ENCODE measurements at places on chromosomes 1 and 21.

GRCh38 chr1:206025283-206025820 lies 1.7 kb upstream of the CTSE start:
- DNase-seq: no peak

GRCh38 chr1:40479156-40479555 lies 2.1 kb downstream of the ZFP69 start:
- no peak for DNase-seq

GRCh38 chr1:19273106-19273843 lies 15.3 kb downstream of the AKR7A3 start:
- no peak for DNase-seq

DNA sequence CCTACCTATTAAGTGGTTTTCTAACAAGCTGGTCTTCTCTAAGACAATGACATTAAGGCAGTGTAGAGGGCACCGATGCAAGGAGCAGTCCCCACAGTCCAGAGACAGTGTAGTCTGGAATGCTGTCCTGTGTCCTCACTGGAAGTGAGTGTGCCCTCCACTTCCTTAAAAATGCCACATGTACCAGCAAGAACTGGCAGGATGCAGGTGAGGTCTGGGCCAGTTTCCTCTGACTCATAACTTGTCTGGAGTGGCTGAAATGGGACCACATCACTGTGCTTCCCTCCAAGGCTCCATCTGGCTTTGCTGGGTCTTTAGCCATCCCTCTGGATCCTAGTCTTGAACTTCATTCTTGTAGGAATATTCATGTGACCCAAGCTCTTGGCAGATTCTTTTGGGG lies 170.5 kb upstream of the KIAA0040 start:
- DNase-seq: no peak

DNA sequence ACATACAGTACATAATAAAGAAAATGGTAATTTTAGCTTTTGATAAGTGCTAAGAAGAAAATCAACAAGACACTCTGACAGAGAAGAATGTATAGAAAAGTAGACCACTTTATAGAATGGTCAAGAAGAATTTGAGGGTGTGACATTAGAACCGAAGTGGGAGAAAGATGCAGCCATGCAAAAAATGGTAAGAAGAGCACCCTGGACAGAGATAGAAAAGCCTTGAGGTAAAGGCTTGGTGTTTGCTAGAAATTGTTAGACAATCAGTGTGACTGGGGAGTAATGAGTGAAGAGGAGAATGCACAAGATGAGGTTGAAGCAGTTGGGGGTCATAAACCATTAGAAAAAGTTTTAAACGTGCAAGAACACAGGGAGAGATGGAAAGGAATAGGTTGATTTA lies 23.5 kb downstream of the MAEL start:
- DNase-seq: no peak

DNA sequence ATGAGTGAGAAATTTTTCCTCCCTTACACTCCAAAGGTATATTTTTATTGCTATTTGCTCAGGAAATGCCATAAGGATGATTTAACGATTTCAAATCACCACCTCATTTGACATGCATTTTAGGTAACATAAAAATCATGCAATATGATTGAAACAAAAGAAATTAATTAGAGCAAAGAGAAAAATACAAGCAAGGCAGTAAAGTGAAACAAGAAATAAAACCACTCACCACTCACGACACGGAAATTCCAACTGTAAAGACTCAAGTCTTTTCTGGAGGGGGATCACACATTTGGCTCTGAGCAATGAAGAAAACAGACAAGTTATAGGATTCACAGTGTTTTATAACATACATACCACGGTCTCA lies 86.8 kb upstream of the ARHGAP29 start:
- DNase-seq: peak; percentile 67

GRCh38 chr21:34022627-34023335 lies 50.6 kb upstream of the MRPS6 start:
- no peak for DNase-seq

DNA sequence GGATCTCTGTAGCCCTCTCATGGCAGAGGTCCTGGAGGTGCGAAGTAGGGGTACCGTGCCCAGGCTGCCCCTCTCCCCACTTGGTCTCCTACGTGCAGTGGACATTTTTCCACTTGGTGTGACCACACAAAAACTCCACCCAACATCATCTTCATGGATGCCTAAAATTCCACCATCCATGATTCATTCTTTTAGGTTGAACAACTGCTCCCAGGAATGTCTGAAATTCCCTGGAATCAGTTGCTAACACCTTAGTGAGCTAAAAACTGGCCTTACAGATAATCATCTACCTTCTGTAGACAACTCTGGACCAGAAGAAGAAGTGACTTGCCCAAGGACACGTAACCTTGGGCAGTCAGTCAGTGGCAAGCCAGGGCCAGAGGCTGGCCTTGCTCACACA lies 32.1 kb upstream of the CLIC4 start:
- DNase-seq: peak; percentile 80

- DNase-seq: peak; percentile 48
Observed at GRCh38 chr1:86542631-86543030, 4.2 kb upstream of the CLCA4 start.

DNA sequence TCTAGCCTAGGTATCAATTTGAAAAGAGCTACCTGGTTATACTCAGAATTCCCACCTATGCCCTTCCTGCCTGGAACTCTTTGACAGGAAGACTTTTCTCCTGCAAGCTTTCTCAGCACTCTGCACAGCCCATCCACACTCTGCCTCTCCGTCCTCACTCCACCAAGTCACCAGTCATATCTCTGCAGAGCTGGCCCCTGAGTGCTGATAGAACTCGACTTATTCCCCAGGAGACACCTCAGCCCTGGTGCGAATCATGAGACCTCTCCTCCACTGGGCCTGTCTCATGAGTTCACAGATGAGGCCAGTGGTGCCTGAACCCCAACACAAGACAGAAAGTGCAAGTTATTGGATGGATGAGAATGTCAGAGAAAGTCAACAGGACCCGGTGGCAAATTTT lies 32.0 kb downstream of the COLGALT2 start:
- no peak for DNase-seq

DNA sequence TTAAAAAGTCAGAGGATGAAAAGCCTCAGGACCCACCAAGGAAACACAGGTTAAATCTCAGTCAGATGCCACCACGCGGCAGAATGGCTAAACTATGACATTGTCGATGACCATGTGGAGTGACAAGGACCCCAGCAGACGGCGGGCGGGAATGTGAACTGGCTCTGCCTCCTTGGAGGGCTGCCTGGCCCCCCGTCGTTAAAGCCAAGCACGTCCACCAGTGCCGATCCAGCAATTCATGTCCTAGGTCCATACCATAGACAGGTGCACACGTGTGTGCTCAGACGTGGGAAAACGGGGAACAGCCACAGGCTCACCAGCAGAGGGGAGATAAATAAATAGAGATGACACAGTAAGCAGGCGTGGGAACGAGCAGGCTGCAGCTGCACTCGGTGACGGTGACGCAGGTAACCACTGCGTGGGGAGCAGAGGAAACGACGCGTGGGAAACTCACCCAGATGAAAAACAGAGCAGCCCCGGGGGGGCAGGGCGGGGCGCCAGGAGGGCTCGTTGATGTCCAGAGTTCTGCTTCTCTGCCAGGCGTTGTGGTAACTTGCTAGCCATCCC lies 28.3 kb upstream of the PCBP3 start:
- no peak for DNase-seq

- no peak for DNase-seq
Observed at GRCh38 chr1:89429062-89429461, 65.2 kb downstream of the GBP6 start.

- peak; percentile 40 for DNase-seq
Observed at GRCh38 chr1:10941891-10942541, 70.4 kb upstream of the TARDBP start.

DNA sequence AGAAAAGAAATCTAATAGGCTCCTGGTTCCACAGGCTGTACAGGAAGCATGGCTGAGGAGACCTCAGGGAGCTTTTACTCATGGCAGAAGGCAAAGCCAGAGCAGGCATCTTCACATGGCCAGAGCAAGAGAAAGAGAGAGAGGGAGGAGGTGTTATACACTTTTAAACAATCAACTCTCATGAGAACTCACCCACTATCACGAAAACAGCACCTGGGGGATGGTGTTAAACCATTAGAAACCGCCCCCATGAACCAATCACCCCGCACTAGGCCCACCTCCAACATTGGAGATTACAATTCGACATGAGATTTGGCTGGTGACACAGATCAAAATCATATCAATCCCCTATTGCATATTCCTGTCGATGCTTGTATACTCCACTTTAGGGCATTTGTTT lies 93.5 kb downstream of the MRPL39 start:
- DNase-seq: no peak

DNA sequence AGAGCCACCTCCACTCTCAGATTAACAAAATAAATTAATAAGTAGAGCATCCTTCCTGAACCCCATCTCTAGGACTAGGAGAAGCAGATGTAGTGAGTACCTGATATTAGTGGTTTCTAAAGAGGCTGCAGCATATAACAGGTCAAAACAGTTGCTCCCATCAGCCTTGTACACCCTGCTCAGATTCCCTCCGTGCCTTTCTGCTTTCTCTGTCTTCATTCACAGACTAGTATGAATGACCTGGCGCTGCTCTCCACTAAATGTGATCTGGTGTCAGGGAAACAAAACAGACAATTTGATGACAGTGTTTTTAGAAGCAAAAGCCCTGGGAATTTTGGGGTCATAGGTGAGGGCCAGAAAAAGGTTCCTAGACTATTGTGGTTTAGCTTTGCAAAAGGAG lies 8.3 kb downstream of the SESN2 start:
- no peak for DNase-seq

GRCh38 chr21:29829564-29830275 lies 110.1 kb downstream of the GRIK1 start:
- DNase-seq: no peak

- DNase-seq: peak; percentile 47
Observed at GRCh38 chr1:225597926-225598575, 54.9 kb downstream of the ENAH start.

- no peak for DNase-seq
Observed at GRCh38 chr1:84159533-84160240, 15.6 kb downstream of the PRKACB start.

- DNase-seq: no peak
Observed at GRCh38 chr1:180579961-180580611, 21.3 kb downstream of the OVAAL start.

DNA sequence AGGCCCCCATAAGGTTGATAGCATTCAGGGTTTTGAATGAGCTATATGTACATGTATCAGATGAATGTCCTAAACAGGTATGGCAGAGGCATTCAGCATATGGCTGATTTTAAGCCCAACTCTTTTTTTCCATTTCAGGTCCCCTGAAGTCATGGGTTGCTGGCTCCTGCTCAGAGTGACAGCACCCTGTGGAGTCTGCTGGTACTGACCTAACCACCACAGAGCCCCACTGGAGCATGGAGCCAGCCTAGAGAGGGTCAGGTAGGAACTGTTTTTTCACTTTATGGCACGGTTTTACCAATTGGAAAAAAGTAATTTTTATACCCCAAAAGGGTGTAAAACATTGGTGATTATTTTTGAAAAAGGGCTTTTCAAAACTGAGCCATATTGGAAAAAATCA lies 82.5 kb upstream of the MPC2 start:
- DNase-seq: no peak

DNA sequence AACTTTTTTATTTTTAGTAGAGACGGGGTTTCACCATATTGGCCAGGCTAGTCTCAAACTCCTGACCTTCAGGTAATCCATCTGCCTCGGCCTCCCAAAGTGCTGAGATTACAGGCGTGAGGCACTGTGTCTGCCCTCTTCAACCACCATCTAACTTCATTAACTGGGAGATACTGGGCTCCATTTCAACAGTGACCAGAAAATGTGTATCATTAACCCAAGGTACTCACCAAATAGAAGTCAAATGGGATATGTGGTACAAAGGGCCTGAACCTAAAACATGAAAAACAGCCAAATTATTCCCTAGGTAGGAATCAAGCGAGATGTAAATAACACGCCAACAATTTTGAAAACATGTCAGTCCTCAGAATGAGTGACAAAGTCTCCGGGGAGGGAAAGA lies 1.2 kb downstream of the ILF2 start:
- DNase-seq: no peak

- DNase-seq: no peak
Observed at GRCh38 chr1:58500043-58500442, 46.5 kb downstream of the OMA1 start.

GRCh38 chr1:51214615-51215131 lies 21.4 kb upstream of the RNF11 start:
- DNase-seq: peak; percentile 73

DNA sequence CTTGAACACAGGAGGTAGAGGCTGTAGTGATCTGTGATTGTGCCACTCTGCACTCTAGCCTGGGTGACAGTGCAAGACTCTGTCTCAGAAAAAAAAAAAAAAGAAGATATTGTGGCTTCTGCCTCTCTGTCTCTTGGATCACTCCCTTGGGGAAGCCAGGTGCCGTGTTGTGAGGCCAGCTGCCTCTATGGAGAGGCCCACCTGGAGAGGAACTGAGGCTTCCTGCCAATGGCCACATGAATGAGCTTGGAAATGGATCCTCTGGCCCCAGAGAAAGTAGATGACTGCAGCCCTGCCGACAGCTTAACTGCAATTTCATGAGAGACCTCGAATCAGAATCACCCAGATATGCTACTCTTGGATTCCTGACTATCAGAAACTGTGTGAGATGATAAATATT lies 19.7 kb upstream of the AK2 start:
- no peak for DNase-seq

DNA sequence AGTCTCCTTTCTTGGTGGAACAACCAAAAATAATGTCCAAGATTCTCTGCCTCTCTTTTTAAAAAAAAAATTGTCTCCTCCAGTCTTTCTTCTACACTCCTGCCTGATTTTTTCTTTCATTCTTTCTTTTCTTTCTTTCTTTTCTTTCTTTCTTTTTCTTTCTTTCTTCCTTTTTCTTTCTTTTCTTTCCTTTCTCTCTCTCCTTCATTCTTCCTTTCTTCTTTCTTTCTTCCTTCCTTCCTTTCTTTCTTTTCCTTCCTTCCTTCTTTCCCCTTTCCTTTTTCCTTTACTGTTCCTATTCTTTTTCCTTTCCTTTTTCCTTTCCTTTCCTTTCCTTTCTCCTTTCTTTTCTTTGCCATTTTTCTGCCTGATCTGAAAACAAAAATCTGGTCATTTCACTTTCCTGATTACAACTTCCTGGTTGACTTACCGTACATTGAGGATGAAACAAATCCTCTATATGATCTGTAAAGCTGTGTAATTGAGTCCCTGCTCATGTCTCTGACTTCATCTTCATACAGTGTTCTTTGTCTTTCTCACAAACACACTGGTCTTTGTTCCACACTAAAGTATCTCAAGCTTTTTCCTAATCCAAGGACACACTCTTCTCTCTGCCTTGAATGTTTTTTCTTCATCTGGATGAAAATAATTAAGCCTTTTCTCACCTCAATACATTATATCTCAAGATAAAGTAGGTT lies 6.1 kb upstream of the KRTAP23-1 start:
- no peak for DNase-seq

DNA sequence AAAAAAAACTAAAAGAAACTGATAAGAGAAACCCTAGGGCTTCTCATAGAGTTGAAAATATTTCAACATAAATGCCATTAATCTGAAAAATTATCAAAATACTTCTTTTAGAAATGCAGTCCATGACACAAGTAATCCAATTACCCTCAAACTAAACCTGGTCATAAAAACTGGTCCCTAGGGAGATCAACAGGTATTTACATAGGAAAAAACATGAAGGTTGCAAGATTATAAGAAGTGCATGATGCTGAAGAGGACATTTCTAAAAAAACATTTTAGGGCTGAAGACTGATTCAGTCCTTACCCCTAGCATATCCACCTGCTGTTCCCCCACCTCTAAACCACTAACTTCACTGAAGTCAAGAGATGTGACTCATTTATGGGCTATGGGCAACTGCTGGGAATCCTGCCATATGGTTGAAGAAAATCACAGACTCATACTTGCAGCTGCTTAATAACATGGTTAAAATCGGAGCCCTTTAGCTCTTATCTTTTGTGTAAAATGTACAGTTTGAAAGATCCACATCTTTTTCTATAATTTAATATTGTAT lies 131.0 kb upstream of the RUNX1 start:
- peak; percentile 82 for DNase-seq

Data from fibroblast of skin of abdomen (primary cell).